Progenitor cell of endocrine pancreas (in vitro differentiated cells): ENCODE measurements at places on chromosomes 13 and 19.

GRCh38 chr19:4061178-4061682 is 5.5 kb downstream of the ZBTB7A start:
- DNase-seq, result no peak

GRCh38 chr13:29953542-29953941 is 103.1 kb upstream of the UBL3 start:
- no peak for DNase-seq

DNA sequence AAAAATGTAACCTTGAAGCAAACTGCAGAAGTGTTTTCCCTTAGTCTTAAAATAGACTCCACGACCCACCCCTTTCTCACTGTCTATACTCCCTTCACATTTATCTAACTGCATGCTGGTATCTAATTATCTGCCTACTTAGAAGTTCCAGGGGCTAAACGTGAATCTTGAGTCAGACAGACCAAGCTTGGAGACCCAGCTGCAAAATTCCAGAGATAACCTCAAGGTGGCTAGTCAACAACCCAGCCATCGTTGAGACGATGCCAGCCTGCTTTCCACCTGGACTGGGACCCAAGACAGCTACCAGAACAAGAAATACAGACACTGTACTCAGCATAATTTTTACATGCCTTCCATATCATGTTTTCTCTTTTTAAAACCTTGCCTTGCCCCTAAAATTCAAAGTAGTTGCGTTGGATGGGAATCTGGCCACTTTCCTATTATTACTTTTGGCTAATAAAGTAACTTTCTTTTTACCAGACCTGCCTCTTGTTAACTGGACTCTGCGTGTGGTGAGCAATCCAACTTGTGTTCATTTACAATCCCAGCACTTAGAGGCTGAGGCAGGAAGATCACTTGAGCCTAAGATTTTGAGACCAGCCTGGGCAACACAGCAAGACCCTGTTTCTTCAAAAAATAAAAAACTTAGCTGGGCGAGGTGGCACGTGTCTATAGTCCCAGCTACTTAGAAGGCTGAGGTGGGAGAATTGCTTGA is 82.3 kb downstream of the CDADC1 start:
- no peak for DNase-seq

GRCh38 chr19:38385804-38386257 is 2.0 kb downstream of the GGN start:
- no peak for DNase-seq

DNA sequence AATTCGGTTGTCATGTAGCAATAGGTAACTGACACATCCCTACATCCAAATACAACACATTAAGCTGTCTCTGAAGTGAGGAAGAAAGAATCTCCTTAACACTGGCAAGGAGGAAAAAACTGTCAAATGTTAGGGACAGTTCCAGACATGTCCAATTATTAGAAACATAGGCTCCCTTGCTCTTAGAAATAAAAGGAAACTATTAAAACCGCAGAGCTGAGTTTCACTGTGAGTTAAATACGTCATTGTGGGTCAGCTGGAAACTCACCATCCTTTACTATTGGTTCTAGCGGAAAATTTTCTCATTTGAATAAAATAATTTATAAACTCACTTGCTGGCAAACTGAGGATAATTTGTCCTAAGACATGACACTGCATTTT is 40.7 kb downstream of the STARD13 start:
- no peak for DNase-seq

- DNase-seq, result no peak
Observed at GRCh38 chr13:60441761-60442160, 44.7 kb downstream of the TDRD3 start.
